ENCODE measurements at places on chromosomes 5 and 9.

DNA sequence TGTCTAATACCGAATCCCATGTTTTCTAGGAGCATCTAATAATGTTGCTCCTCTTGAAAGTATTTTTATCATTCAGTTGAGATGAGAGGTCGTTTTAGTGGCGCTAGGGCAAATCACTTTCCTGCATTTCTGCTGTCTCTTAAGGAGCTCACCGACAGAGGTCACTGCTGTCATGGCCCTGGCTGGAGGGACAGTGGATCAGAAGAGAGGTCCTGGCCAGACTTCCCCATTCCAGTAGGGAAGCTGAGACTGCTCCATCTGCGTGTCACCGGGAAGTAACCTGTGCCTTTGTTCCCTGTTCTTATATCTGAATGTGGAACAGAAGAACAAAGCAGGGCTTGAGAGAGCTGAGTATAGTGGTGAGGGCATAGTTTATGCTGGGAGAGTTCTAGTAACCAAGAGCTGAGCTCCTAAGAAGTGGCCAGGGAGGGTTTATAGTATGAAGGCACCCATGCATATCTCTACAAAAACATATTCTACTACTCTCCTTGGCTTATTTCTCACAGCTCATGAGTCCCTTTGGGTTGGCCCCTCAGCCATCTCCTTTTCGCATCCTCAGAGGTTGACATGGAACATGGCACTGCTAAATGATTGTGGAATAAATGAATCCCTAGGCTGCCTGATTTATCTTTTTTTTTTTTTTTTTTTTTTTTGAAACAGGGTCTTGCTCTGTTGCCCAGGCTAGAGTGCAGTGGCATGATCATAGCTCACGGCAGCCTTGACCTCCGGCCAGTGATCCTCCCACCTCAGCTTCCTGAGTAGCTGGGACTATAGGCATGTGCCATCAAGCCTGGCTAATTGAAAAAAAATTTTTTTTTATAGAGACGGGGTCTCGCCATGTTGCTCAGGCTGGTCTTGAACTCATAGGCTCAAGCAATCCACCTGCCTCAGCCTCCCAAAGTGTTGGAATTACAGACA lies 27.2 kb downstream of the ATP6V0E1 start:
- DNase-seq: no peak

DNA sequence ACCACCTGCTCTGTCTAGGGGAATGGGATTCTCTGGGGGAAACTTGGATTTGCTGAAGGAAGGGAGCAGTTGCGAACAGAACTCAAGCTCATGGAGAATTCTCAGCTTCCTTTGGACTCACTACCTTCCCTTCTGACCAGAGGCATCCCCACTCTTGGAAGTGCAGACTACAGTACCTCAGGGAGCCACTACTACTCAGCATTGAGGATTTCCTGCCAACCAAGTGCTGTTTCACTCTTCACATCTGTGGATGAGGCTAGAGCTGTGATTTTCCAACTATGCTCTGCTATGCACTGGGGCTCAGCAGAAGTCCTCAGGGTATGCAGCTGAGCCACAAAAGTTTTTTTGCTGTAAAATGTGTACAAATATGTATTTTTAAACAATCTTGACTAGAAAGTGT lies 43.9 kb downstream of the MACROH2A1 start:
- no peak for DNase-seq

DNA sequence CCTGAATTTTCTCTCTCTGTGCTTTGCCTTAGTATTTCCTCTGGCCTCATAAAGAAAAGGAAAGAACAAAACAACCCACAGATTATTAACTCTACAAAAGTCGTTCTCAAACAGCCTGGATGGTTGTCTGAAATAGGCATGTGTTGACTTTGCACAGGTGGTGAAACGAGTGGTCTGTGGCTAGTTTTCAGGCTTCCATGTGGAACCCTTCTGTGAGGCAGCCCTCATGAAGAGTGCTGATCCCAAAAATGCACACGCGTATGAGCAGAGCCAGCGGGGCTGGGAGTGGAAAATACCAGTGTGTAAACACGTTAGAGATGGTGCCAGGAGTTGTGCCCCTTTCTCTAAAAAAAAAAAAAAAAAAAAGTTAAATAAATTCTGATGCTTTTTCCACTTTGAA lies 4.9 kb upstream of the PSAT1 start:
- no peak for DNase-seq

DNA sequence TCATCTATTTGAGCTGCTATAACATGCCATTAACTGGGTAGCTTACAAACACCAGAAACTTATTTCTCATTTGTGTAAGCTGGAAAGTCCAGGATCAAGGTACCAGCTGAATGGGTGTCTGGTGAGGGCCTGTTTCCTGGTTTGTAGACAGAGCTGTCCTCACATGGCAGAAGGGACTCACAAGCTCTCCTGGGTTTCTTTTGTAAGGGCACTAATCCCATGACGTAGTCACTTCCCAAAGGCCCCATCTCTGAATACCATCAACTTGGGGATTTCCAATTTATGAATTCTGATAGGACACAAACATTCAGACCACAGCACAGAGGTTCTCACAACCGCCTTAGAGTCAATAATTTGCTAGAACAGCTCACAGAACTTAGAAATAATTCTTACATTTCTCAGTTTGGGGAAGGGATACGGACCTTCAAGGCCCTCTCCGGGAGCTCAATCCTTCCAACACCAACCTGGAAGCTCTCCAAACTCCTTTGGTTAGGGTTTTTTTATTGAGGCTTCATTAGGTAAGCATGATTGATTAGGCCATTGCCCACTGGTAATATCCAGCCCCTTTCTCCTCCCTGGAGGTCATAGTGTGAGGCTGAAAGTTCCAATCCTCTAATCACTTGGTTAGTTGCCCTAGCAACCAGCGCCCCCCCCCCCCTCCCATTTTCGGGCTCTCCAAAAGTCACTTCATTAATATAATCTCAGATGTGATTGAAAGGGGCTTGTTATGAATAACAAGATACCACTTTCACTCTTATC lies 7.6 kb upstream of the DNAJA1 start:
- DNase-seq: no peak

- DNase-seq: no peak
Measured at GRCh38 chr5:162593881-162594280, 526.3 kb downstream of the GABRG2 start.

DNA sequence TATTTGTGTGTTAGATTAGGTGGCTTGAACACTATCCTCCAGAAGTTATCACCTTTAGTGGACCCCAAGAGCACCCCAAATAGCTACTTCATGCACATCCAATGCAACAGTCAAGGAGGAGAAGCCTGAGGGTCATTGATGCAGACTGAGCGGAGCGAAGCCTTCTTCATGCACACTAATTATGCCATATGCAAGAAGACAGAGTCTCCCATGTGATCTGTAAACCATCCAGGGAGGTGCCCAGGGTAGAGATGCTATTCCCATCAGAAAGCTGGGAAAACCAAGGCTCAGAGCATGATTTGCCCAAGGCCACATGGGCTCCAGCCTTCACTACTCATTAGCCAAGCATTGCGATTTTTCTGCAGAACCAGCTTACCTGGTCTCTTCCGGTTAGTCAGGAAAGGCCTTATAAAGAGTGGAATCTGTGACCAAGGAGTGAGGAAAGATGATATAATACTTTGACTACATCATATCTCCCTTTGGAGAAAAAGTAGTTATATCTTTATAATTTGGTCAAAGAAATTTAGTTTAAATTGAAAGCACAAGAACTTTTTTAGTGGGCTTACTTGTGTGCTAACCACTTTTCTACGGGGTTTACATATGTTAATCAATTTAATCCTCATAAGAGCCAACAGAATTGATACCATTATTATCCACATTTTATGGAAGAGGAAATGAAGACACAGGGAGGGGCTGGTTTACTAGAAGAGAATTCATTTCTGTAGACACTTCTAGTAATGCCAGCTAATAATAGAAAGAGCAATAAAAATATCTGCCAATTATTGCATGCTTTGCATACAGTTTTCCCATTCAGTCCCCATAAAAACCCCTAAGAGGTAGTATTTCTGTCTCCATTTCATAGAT lies 220.0 kb downstream of the ESM1 start:
- no peak for DNase-seq

DNA sequence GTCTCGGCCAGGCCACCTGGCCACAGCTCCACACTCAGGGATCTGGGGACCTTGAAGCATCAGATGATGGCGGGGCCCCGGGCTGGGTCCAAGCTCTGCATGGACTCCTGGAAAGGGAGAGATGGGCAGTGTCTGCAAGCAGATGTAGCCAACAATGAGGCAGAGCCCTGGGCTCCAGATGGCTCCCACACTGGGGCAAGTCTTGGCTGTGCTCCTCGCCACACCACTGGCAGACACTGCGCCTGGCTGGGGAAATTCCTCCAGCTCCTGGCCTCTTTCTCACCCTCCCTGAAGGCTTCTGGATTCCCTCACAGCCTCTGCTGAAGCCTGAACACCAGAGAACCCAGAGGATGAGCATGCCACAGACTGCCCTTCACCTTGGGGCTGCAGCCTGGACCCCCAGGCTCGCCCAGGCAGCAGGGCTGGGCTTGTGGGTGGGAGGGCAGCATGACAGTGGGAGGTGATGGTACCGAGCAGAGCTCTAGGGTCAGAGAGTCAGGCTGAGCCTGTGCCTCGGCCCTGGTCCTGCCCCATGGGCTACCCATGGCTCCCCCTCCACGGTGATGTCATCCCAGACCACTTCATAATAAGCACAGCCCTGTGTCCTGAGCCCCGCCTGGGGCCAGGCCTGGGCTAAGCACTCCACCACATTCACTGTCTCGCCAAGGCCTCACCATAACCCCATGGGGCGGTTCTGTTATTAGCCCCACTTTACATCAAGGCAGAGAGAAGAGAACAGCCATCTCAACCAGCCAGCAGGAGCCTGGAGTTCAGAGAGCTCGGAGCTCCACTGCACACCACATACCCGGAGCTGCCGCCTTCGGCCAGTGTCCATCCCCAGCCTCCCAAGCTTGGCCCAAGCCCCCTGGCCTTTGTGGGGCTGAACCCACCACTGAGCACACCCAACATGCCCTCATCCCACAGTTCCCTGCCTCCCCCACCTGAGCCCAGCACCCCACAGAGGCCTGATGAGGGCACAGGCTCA lies 62.2 kb upstream of the ADAMTS2 start:
- DNase-seq: no peak

DNA sequence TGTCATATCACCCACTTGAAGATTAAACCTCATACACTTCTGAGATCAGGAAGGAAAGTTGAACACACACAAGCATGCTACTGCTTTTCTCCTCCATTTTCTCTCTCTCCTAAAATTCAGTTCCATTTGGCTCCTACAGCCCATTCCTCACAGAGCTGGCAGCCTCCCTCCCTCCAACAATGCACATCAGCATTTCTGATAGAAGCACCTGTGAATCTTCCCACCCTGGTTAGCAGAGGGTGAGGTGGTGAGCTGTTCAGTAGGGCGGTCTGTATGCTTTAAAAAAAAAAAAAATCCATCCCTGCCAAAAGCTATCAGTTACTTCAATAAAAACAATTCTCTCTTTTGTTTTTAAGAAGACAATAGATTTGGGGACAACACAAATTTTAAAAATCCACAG lies 463.2 kb upstream of the KIF2A start:
- DNase-seq: no peak

- DNase-seq: no peak
Measured at GRCh38 chr5:59832577-59833301, 60.8 kb downstream of the PDE4D start.

DNA sequence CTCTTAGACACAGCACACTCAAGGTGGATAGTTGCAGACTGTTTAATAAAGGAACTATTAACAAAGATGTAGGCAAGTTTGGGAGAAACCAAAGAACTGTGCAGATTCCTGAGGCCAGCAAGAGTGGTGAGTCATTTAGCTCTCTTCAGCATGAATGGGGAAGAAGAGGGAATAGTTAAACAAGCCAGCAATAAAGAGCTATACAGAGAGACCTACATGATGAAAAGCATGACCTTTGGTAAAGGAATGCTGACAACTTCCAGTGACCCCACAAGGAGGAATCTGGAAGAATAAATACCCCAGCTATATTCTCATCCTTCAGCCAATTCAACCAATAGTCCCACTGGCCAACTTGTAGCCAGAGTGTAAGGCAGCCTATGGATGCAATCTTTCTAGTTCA lies 706.0 kb upstream of the GRAMD2B start:
- DNase-seq: no peak

DNA sequence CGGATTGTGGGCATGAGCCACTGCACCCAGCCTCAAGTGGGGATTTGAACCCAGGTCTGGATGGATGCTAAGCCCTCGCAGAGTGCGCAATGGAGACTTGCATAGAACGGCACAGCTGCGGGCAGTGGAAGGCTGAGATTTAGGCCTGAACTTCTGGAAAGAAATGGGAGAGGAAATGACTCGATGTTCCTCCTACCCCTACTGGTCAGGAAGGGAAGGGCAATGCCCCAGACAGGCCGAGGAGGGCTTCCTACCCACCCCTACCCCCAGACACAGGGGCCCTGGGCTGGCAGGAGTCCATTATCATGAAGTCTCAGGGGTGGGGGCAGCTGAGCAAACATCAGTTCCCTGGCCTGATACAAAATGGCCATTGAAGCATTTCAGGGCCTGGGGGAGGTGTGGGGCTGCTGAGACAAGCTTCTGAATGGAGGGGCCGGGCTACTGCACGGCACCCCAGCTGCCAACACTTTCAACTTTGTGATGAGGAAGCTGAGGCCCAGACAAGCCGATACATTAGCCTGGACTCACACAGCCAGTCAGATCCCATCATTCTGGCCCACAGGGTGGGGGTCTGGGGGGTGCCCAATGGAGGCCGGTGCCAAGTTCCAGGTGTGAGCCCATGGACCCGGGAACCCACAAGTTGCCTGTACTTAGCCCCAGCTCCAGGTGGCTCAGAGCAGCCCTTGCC lies 13.5 kb upstream of the WDR38 start:
- no peak for DNase-seq
